NCI-H1105 (cell line): ENCODE measurements at places on chromosomes 5 and 9.

GRCh38 chr9:76013809-76014208, 123.3 kb downstream of the PCSK5 start:
- no peak for DNase-seq

DNA sequence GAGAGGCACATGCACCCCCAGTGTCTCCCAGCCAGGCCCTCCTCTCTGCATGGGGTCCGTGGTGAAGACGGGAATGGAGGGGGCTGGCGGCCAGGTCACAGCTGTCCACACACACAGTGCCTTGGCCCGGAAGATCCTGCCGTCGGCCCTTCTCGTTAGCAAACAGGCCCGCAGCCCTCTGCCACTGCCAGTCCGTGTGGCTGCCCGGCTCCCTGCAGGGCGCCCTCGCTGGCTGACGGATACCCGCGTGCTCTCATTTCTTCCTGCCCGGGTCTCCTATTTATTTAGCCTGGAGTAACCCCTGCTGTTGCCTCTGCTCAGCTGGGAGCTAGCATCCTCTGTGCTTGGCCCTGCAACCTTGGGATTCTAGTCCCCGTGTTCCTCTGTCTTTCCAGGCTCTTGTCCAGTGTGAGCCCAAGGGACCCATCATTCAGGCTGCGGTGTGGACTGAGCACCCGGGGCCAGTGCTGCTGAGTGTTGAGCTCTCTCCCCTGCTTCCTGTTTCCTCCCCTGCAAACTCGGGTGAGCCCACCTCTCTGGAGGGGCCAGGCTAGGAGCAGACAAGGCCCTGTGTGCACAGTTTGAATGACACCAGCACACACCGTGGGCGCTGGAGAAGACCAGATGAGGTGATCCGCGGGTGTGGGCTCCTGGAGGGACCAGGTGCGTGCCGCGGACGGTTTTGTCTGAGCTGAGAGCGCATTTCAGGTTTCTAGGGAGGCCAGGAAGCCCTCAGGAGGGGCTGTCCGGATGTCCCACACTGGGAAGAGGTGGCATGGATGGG, 14.6 kb upstream of the RNU6ATAC start:
- DNase-seq, result no peak

DNA sequence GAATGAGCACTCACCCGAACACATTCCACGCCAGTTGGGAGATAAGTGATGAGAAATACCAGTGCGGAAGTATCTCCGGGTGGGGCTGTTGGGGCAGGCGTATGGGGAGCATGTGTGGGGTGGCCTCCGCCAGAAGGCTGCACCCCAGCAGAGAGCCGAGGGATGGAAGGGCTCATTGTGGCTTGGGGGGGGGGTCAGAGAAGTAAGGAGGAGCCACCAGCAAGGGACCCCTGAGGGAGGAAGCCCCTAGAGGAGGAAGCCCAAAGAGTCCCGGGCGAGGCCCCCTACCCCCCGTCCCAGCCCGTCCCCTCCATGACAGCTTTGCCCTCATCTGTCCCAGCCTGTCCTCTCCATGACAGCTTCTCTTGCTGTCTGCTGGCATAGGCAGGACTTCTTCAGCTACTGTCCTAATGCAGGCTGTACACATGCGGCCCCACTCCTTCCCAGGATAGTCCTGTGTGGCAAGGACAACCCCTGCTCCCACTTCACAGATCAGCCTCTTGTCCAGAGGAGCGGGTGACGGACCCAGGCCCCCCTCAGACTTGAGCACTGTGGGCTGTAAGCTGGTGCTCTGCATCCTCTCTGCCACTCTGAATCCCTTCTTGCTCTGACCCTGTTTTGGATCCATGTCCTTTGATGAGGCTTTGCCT, 239.6 kb downstream of the CACNA1B start:
- no peak for DNase-seq

DNA sequence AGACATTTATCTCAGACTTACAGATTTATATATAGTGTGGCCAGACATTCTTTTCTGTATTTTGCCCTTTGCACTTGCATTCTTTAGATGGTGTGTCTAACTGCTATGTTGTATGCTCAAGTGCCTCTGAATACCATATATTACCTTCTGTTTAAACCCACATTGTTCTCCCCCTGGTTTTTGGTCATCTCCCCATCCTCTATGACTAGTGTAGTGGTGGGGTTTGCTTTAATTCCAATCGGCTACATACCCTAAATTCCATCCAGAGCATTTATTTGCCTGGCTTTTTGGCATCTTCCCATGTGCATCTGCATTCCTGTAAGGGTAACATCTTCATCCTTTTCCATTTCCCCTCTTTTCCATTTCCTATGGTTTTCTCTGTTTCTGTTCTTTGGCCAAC, 271.0 kb upstream of the SLC30A5 start:
- DNase-seq, result no peak

GRCh38 chr9:97666907-97667686, 30.0 kb downstream of the XPA start:
- DNase-seq, result no peak

- no peak for DNase-seq
Observed at GRCh38 chr5:87258507-87258906, 9.2 kb upstream of the RASA1 start.

- no peak for DNase-seq
Observed at GRCh38 chr5:158813275-158813674, 286.4 kb downstream of the EBF1 start.

DNA sequence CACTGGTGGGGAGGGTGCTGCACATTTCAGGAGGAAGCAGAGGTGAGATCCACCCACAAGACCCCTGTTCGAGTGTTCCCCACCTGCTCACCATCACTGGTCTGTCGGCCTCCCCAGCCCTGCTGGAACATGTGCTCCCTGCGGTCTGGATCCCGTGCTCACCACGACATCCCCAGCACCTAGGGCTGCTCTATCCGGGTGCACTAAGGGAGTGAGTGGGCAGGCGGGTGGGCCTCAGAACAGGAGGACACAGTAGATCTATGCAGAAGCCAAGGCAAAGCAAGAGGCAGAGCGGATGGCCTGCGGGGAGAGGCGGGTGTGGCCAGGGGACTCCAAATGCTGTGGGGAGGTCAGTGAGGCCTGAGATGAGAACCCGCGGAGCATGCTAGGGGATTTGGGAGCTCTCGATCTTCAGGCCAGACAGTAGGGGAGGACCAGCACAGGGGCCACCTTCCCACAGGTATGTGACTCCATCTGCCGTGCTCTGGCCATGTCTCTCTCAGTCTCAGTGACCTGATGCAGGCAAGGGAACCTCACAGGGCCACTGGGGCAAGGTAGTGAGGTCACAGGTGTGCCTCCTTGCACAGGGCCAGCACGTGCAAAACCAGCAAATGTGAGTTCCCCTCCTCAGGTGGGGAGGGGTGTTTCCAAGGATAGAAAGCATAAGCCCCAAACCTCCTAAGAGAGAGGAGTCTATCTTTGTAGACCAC, 134.2 kb downstream of the ZNF354C start:
- no peak for DNase-seq

GRCh38 chr9:21616082-21616778, 134.1 kb upstream of the IFNE start:
- no peak for DNase-seq

- DNase-seq, result no peak
Observed at GRCh38 chr9:113548221-113549041, 84.9 kb downstream of the RGS3 start.

DNA sequence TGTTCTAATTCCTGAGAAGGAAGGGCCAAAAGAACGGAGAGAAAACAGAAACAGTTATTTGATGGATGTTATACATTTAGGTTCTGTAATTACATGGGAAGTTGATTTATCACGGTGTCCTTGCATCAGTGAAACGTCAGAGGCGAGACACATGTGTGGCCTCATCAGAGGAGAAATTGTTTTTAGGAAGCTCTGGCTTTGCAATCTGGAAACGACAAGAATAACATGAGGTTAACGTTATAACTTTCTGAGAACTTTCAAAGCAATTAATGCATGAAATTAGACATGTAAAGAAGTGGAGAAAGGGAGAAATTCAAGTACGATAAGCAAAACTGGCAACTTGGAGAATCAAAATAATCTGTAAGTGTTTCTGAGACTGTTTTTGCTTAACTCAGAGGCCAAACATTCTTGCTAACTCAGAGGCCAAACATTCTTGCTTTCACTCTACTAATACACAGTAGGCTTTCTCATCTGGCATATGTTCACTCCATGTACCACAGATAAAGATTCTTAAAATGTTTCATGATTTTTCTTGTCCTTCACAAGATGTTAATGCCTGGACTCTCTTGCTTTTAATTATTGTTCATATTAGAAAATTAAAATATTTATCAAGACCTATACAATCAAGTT, 933.0 kb downstream of the TLE4 start:
- no peak for DNase-seq

DNA sequence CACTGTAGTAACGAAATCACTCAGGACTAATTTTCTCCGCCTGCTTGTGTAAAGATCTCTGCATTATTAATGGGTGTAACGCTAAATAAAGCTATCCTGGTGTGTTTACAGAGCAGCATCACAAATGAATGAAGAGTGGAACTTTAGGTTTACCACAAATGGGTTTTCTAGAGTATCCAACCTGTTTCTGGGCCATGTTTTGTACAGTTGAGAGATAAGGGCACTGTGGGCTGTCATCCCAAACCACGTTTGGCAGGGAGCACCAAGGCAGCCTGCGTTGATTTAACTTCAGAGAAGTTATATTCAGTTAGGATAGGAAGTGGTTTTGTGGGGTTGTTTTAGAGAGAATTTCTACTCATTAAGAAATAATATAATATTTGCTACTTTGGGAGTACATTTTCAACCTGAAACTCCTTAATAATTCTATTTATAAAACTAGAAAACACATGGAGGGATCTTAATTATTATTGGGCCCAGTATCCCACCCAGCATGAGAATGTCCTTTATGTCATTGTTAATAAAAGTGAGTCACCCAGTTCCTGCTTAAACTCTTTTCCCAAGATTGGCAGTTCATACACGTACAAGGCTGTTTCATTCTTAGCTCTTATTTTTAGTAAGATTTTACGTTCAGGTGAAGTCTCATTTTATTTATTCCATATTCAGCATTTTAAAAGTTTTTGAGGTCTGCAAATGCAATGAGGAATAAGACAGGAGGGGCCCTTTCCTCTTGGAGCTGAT, 8.0 kb downstream of the KCNN2 start:
- no peak for DNase-seq

DNA sequence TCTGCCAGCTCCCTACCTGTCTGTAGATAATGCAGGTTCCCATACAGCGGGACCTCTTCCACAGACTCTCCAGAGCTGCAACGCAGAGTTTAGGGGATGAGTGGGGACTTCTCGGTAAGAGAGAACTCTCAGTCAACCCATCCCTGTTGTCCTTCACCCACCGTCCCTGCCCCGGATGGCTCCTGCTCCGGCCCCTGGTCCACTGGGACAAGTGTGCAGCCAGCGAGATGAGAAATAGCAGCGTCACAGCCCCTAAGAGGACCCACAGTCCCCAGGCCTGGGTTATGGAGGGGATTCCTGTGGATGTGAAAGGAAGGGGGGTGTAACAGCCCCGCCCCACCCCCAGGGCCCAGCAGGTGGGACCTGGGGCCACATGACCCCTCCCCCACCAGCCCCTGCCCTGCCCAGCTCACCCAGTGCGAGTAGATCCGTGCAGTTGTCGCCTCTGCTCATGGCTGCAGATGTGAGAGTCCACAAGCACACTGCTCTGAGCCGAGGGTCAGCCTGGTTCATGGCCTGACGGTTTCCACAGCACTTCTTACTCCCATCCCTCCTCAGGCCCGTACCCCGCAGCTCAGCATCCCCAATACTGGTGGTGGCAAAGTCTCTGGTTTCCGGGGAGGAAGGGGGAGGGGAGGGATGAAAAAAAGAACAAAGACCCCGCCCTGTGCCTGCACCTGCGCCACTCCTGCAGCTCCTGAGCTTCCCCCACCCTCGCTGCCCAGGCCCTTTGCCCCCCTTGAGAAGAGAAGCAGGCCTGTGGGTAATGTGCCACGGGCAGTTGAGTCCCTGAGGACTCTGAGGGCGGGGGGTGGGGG, at the start of gene SIT1:
SIT1 (minus strand) TSS at position 591 of the 818 bp plus-strand sequence; CDS start at position 513, 78 bp downstream.
- no peak for DNase-seq

DNA sequence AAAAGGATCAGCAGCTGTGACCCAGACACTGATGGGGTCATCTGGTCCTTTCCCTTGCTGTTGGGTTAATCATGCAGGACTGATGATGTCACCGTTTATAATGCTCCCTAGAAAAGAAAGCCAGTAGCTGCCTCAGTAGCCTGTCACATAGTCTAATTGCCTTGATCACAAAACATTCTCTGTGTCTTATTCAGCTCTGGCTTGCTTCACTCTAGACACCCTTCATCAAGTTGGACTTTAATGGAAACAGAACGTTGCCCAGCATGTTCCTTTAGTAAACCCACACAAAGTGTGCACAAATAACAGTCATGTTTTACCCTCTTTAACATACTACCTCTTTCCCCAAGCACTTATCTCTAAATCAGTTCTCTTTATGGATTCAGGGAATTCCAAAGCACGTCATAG, 170.8 kb downstream of the SGCD start:
- DNase-seq, result no peak

DNA sequence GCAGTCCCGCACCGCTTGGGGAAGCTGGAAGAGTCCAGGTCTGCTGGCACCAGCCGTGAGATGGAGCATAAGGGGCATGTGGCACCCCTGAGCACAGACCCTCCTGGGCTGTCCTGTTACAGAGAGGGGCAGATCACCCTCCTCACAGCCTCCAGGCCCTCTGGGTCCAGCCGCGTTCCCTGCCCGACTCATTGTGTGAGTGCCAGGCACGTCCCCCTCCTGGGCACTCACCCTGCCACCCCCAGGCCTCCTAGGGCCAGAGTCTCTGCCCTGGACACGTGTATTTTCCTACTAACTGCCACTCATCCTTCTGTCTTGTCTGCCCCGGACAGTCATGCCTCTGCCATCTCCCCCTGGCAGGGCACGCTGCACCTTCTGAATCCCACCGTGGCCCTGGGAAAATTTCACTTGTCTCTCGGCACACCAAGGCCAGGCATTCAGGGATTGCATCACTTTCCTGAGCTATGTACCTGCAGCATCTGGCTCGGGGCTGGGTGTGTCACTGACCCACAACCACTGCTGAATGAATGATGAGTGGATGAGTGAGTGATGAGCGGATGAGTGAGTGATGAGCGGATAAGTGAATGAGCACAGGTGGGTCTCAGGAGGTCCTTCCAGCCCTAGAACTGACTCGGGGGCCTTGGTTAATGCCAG, 21.5 kb upstream of the FCN1 start:
- no peak for DNase-seq

GRCh38 chr9:99867968-99868367, 38.5 kb upstream of the STX17 start:
- DNase-seq, result no peak

- DNase-seq, result no peak
Observed at GRCh38 chr9:16004613-16005012, 451.8 kb downstream of the CCDC171 start.

DNA sequence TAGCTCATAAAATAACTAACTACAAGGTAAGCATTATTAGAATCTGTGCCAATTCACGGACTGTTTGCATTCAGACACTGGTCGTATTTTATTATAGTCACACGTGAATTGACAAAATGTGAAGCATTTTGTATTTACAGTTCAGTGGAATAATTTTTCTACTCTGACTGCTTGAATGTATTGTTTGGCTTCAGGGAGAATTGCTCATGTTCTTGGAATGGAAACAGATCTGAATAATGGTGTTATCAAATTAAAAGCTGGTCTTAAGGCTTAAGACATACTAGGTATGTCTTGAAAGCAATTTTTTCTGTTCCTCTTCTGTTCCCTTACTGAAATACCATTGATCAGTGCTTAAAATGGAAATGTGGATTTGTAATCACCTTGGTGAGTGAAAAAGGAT, 543.7 kb upstream of the TLE4 start:
- DNase-seq, result no peak
